ENCODE measurements at places on chromosomes 1 and 21.

DNA sequence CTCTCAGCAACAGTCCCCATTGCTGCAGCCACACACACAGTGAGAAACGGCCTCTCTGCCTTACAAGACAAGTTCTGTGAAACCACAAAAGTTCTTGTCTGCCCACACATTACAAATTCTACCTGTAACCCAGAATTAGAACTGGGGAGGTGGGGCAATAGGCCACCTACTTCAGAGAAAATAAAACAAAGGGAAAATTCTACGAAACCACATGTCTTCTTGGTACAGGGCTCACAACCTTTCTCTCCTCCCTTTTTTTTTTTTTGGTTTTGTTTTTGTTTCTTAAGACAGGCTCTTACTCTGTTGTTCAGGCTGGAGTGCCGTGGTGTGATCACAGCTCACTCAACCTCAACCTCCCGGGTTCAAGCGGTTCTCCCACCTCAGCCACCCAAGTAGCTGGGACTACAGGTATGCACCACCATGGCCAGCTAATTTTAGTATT is 30.2 kb downstream of the LPAR3 start:
- DNase-seq = peak; percentile 62

- no peak for DNase-seq
Measured at GRCh38 chr1:18836654-18837053, 22.8 kb downstream of the TAS1R2 start.

DNA sequence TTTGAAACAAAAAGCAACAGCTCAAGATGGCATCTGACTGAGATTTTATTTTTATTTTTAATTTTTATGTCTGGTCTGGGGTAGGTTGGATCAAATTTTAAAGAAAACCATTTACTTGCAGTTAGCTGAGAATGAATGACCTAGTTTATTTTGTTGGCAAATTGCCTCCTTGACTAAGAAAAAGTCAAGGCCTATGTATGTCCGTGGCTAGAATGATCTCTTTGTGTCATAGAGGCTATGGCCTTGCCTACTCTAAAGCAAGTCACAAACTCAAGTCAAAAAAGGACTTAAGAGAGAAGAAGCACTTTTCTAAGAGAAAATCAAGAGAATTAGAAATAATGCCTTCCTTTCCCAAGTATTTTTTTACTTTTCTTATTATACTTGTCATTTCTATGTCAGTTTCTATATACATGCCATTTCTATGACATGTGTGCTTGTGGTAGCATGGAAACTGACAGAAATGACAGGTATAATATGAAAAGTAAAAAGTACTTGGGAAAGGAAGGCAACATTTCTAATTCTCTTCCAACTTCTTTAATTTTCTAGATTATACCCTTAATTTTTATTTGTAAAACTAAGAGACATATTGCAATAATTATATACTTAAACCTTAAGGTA is 136.7 kb downstream of the CENPF start:
- no peak for DNase-seq

- no peak for DNase-seq
Measured at GRCh38 chr1:221698579-221699349, 43.1 kb downstream of the DUSP10 start.

DNA sequence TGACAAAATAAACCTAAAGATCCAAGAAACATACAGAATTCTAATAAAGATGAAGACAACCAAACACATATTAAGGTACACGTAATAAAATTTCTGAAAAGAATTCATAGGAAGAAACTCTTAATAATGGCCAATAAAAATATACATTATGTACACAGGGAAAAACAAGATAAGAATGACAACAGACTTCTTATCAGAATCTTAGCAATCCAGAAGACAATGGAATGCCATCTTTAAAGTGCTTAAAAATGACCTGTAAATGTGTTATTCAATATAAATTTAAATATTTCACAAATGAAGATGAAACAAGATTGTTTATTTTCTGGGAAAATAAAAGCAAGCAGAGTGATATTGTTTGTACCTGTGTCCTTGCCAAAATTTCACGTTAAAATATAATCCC is 530.4 kb upstream of the PTBP2 start:
- DNase-seq = no peak

DNA sequence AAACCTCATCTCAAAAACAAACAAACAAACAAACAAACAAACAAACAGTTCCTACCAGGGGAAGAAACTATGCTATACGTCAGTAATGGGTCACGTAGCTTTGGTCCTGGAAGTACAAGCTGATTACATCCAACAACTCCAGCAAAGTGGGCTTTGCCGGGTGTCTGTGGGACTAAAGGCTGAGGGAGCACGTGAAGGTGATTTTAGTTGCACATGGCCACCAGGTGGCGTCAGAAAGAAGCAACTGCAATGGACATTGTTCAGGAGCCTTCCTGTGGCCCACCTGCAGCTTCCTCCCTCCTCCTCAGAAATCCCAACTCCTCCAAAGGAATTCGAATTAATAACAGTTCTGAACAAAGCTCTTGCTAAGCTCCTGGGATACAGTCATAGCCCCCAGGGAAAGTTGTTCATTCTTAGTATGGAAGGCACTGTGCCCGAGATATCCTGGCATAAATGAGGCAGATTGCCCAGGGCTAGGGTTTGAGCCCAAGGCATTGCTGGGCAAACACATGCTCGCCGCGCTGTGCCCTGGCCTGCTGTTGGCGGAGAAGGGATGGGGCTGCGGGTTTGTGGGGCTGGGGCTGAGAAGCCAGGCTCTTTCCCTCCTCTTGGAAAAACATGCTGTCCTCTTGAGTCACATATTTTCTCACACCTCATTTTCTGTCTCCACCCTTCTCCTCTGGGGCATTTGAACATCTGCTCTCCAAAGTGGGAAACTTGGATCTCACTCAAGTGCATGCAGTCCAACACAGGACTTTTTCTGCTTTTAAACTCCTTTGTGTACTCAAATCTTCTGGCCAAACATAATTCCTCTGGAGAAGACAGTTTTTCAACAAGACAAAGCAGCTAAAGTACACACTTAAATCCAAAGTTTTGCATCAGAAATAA is 28.6 kb downstream of the AKNAD1 start:
- DNase-seq = peak; percentile 48
